ENCODE measurements at places on chromosomes 4 and X. TPM values are rescaled to one million over a fixed set of nuclear protein-coding genes. Genes with fewer than 3 reads are reported as not detected.

JAKMIP1 gene
- not detected for total RNA-seq

DNA sequence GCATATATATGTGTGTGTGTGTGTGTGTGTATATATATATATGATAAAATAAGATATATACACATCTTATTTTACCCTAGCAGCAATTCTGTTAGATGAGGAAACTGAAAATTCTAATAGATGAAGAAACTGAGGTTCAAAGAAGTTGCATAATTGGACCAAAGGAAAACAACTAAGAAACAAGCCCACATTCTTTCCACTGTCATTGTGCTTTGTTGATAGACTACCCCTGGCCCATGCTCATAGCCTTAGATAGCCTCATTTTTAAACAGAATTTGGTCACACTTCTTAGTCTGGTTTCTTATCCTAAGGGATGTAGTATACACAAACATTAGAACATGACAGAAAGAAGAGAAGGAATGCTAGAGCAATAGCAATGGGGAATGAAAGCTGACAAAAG lies 138.8 kb downstream of the NDST3 start:
- DNase-seq = no peak

DNA sequence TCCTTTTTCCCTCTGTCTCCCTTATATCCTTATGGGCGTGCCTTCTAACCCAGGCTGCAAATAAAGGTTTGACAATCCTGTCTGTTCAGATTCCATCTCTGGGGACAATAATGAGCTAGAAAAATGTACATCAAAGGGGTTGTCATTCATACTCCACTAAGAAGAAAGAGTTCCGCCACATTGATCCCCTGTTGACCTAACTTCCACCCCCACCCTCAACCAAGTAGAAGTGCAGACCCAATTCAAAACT lies 541 bp upstream of the GABRA3 start:
- DNase-seq = no peak

- no peak for DNase-seq
Measured at GRCh38 chr4:76195326-76195725, 18.3 kb downstream of the SCARB2 start.

MAGEA1 gene
- total RNA-seq = not detected

GRCh38 chrX:118865231-118865630 lies 41.6 kb downstream of the ZCCHC12 start:
- no peak for DNase-seq

GRCh38 chr4:184287697-184288255 lies 70.1 kb upstream of the ENPP6 start:
- DNase-seq = no peak

DNA sequence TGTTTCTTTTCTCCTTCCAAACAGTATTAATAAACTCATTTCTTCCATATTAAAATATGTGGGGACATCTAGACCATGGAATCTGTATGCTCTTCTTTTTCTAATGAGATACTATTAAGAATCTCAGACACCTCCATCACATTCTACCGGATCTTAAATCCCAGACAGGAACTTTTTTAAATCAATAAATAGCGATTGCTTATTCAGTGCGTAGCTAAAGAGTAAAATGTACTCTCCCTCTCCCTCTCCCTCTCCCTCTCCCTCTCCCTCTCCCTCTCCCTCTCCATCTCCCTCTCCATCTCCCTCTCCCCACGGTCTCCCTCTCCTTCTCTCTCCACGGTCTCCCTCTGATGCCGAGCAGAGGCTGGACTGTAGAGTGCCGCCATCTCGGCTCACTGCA lies 297.0 kb downstream of the HNRNPD start:
- no peak for DNase-seq

MAB21L2 gene
- total RNA-seq = 0.13 TPM

DNA sequence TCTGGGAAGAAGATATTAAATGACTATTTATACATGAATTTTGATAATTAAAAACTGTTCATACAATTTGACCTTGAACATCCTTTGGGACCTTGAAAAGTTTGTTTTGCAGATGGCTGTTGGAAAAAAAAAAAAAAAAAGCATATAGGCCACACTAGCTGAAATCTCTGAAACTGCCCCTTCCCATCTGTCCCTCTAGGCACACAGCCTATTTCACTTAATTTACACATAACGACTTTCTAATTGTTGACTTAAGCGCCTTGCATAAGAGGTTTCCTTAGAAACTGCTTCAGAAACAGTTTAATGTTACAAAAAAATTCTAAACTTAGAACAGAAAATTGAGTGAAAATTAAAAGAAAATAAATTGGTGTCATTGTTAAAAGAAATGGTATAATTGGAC lies 131.0 kb downstream of the COX18 start:
- DNase-seq = no peak

UGT8 gene
- not detected for total RNA-seq

COX7B2 gene
- total RNA-seq = not detected

GRIA3 gene
- not detected for total RNA-seq

DNA sequence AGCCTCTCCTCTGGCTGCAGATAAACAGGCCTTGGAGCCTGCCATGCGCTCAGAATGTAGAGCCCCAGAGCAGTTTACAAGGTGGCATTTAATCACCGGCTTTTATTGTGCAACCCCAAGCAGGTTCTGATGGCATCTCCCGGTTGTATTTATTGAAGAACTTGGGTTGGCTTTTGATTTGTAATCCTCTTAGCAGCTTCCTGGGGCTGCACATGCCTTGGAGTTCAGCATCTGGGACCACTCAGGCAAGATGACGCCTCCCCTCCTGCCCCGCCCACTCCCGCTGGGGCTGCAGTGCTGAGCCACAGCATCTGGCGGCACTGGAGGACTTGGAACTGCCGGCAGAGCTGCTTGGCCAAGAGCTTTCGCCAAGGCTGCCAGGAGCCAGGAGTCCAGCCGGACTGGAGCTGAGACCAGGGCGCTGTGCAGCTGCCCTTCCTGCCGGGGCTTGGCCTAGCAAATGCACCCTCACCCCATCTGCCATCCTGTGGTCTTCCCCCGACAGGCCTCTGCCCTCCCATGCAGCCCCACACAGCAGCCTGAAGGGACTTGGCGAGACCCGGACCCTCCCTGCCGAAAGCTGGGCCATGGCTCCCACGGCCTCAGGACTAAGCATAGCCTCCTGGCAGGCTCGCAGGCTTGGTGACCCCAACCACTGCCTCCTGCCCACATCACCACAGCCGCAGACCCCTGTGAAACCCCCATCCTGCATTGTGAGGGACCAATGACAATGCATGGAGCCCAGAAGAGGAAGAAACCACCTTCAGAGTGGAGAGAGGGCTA lies 5.4 kb downstream of the HTRA3 start:
- DNase-seq = no peak

DNA sequence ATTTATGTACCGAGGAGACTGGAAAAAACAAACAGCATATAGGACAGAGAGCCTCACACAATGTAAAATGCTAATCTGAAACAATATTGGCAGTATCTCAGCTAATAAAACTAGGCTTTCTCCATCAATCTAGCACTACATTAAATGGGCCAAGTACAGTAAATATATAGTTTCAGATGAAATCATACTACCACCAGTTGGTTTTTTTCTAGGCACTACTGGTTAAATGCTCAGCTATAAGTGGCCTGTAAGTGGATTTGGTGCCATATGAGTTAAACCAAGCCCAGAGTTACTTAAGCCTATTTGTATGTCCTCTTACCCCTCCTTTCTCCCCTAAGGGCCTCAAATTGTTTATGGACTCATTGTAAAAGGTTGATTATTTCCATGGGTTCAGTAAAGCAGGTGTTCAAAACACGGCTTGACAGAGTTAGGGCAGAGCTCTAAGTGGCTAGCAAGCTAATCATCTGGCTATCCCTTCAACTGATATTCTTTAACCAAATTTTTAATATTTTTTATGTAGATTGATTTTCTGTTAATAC lies 57.5 kb downstream of the FAM13A start:
- no peak for DNase-seq

FAM47E gene
- total RNA-seq = 0.26 TPM

GUF1 gene
- total RNA-seq = 6.9 TPM

- no peak for DNase-seq
Measured at GRCh38 chr4:169106696-169107229, 96.7 kb upstream of the CBR4 start.

All from dermis microvascular lymphatic vessel endothelial cell (primary cell).